ENCODE measurements at places on chromosomes 2 and 18.

GRCh38 chr2:181787310-181788048 is 104.1 kb upstream of the ITPRID2 start:
- DNase-seq, result no peak

- no peak for DNase-seq
Observed at GRCh38 chr2:127220102-127220767, at the start of gene CYP27C1. Gene CYP27C1, minus strand, starts transcription at chr2:127220299. Its CDS starts 29 bp downstream, at chr2:127220270.

GRCh38 chr2:40564184-40564583 is 112.3 kb upstream of the SLC8A1 start:
- no peak for DNase-seq

GRCh38 chr2:240626531-240627300 is 1.4 kb downstream of the GPR35 start:
- peak; percentile 3 for DNase-seq

DNA sequence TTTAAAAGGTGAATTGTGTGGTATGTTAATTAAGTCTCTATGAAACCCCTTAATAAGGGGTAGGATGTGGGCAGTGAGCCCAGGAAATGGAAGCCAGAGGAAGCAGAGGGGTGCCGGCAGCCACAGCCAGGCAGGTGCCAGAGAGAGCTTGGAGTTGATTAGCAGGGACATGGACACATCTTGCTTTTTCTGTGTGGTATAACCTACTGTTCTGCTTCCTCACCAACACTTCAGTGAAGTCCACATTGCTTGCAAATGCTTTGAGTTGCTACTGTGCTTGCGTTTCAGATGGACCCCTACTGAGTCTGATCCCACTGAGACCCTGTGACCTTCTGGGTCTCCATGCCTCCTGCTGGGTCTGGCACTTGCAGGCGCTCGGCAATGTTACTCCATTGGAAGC is 30.3 kb upstream of the ARHGEF4 start:
- no peak for DNase-seq

- DNase-seq, result no peak
Observed at GRCh38 chr2:16067866-16068551, 127.7 kb downstream of the MYCN start.

DNA sequence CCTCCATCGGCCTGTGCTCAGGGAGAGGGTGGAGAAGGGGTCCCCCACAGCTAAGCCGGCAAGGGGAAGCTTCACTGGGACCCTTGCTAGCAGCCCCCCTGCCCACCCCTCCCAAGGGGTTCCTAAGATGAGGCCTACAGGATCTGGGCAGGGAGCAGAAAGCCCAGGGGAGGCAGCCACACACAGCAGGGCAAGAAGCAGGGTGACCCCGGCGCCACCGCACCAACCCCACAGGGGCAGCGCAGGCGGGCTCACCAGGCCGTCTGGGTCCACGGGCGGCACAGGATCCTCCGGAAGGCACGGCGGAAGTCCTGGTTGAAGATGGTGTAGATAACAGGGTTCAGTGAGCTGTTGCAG is 1.8 kb downstream of the ADRA2B start:
- DNase-seq, result no peak
